Right hindlimb (tissue), 1 donor: ENCODE measurements at places on chromosomes 6 and 20.

DNA sequence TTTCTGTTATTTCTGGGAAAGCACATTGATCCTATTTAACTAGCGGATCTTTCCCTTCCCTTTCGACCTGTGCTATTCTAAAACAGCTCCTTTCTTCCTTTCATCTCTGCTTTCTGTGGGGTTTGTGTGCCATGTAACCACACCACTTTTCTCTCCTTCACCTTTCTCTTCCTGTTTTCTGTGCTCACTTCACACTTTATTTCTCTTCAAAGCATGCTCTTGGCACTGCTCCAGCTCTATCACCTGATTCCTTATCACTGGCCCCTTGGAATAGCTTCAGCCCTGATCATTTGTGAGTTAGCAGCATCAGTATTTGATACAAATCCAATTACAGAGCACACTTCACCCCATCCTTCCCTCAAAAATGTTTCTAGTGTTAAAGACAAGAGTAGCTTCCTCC is 8.1 kb upstream of the METTL24 start:
- DNase-seq = no peak

GRCh38 chr20:41340327-41341055 is at the start of gene LPIN3:
Gene LPIN3 (plus strand): TSS chr20:41340821. CDS start chr20:41345804, 4,983 bp downstream.
- DNase-seq = peak; percentile 89

DNA sequence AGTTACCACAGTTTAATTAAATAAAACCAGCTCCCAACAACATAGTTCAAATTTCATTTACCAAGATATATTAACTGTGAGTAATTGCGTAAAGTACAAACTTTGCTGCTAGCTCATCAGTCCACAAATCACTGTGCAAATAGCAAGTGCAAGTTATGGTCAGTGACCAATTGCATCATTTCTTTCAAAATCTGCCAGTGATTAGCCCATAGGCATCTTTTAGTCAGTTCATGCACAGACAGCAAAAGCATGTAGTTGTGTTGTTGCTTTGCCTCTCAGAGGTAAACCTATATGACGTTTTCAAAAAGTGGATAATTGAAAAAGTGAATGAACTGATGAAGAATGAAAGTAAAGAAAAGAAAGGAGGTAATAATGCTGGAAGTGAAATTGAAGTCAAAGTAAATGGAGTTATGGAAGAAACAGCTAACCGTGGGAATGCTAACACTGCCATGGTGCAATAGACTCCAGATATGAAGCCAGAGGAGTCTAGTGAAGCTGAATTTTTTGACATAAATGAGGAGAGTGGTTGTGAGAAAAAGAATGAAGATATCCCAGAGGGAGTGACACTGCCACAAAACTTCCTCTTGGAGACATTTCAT is 36.5 kb downstream of the ENPP1 start:
- DNase-seq = no peak

GRCh38 chr20:34549291-34549928 is 9.1 kb upstream of the MAP1LC3A start:
- no peak for DNase-seq

GRCh38 chr6:143538374-143538773 is 26.9 kb upstream of the FUCA2 start:
- DNase-seq = no peak

DNA sequence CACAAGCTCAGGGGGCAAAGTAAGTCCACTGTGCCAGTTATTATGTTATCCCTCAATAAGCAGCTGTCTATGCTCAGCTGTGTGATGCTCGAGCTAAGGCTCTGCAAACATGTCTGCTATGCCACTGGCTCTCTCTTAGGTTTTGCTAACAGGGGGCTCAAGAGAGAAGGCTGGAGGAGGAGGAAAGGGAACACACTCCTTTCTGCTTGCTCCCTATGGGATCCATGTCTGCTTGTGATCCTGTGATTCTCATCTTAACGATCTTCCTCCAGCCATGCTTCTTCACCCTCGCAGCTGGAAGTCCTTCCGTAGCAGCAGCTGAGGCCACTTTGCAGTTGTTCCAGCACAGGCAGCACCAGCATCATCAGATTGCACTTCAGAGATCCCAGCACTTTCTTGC is 37.0 kb upstream of the IGF2R start:
- peak; percentile 41 for DNase-seq

GRCh38 chr20:10379761-10380160 is 54.3 kb downstream of the MKKS start:
- DNase-seq = no peak

DNA sequence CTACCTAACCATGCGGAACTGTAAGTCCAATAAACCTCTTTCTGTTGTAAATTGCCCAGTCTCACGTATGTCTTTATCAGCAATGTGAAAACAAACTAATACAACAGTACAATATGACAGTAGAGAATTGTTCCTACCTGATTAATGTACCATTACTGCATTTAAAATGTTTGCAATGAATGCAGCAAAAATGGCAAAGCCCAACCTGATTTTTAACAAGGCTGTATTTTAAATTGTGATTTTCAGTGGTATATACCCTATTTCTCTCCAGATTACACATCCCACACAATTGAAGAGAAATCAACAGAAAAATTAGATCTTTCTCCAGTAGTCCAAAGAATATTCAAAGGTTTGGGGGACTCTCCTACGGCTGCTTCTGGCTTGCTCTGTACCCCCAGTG is 3.3 kb upstream of the PCSK2 start:
- no peak for DNase-seq
